Cerebellum (tissue), 4 donors: ENCODE measurements at places on chromosomes 16 and 17. TPM values are rescaled to one million over a fixed set of nuclear protein-coding genes. Genes with fewer than 3 reads are reported as not detected.
A peak's percentile ranks its signal among the peaks of the same experiment; 100 is the strongest.

- DNase-seq = no peak
Measured at GRCh38 chr17:65956814-65957213, 235.1 kb downstream of the CEP112 start.

GRCh38 chr17:9900784-9901183 is 4.3 kb downstream of the RCVRN start:
- no peak for DNase-seq

DNA sequence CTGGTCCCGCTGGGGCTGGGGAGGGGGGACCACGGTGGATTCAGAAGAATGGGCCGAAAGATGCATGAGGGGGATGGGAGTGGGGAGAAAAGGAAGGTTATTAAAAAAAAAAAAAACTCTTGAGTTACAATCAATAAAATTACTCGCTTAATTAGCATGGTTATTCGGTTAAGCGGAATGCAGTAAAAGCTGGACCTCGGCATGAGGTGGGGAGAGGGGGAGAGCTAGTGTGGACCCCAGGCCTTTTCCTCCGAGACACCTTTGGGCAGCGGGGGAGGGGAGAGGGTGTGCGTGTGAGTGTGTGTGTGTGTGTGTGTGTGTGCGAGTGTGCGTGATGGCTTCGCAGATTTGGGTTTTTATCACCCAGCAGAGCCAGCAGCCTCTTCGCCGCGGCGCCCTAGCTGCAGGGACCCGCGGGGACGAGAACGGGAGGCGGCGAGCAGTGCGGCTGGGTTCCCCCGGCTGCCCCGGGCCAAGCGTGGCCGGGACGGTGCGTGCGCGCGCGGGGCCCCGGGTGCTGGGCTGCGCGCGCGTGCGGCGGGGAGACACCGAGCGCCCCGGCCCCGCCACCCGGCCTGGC is 3.7 kb downstream of the BAHCC1 start:
- peak; percentile 53 for DNase-seq

DNA sequence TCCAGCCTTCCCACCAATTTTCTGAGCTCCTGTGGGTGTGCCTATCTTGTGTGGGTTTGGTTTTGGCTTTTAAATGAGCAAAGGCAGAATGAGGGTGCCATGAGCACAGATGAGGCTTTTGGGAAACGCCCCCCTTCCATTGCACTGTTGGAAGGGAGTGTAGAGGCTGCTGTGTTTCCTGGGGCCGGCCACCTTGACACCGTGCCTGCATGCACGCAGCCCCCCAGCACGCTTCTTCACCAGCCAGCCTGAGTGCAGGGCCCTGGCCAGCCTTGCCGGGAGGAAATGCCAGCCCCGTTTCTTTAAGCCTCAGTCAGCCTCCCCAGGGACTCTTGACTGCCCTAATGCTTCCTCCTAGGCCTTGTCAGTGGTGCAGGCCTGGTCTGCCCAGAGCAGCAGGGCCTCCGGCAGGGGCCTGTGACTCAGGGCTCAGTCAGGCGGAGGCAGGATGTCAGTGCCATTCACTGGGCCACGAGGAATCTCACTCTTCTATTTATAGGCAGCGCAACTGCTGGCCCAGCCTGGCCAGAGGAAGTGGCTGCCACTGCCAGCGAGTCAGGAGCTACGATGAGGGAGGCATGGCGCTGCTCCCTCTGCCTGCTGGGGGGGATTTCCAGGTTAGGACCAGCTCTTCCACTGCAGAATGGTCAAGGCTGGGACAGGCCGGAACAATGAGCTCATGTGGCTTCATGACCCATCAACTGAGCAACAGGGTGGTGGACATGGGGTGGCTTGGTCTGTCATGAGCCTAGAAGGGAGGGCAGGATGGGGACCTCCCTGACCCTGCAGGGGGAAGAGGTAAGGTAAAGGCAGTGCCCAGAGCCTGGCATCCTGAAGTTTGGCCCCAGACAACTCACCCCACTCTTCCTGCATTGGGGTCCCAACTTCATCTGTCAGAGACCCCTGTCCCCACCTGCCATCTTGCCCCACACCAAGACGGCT is 205.2 kb downstream of the RAB11FIP4 start:
- DNase-seq = peak; percentile 79

GRCh38 chr17:61750656-61751055 is 112.7 kb downstream of the BRIP1 start:
- DNase-seq = no peak

DNA sequence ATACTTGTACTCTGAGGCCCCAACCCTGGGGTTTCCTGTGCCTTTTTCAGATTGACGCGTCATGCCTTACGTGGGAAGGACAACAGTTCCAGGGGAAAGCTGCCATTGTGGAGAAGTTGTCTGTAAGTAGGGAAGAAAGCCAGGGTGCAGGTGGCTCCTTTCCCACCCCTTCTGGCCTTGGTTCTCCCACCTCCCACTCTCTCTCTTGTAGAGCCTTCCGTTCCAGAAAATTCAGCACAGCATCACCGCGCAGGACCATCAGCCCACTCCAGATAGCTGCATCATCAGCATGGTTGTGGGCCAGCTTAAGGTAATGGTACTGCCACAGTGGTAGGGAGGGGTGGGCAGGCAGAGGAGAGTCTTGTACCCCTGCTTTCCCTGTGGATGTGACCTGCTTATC is 4.6 kb upstream of the EDC4 start:
- no peak for DNase-seq

GRCh38 chr17:32519228-32520103 is 32.7 kb downstream of the CDK5R1 start:
- DNase-seq = peak; percentile 76

GRCh38 chr17:64109400-64109799 is 20.5 kb downstream of the ERN1 start:
- DNase-seq = no peak

DNA sequence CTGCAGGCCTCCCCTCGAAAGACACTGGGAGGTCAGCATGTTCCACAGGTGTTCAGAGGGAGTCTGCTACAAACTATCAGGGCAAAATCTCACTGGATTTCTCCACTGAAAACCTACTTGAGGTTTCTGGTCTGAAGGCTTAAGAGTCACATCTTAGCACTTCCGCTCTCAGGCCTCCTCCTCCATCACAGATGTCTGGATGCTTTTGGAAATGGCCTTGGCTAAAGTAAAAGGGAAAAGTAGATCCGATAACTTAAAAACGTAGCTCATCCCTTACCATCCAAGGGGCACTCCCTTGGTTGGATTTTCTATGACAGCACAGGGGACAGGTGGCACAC is 14.4 kb downstream of the GINS2 start:
- no peak for DNase-seq

DNA sequence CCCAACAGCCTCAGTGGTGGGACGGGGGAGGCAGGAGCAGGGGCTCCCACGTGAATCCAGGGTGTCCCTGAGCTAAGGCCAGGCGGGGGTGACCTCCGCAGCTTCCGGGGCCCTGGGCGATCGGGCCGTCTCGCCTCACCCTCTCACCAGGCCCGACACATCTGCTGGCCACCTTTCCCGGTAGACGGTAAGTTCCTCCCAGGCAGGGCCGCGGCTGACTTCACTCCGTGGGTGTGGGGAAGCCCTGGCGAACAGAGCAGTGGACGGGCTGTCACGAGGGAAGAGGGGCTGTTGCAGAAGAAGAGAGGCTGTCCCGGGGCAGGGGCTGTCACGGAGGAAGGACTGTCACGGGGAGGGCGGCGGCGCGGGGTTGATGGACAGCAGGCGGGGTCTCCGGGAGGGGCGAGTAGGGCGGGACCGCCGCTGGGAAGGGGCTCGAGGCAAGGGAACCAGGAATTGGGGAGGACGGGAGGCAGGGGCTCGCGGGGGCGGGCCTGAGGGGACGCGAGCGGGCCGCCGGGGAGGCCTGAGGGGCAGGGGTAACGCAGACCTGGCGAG is 498 bp downstream of the PKMYT1 start:
- no peak for DNase-seq

DNA sequence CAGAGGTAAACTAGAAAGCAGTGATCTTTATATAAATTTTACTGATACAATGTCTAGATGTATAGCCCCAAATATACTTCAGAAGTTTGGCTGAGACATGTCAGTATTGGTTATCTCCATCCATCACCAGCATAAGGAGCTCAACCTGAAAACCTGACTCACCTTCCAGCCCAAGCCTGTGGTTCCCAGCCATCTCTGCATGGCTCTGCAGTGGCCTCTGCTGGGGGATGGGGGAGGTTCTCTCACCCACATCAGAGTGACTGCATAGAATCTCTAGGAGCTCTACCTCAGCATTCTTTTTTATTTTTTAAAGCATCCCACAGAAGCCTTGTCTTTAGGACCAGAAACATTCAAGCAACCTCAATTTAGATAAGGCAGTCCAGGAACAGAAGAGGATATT is 27.3 kb downstream of the USP7 start:
- peak; percentile 62 for DNase-seq

DNA sequence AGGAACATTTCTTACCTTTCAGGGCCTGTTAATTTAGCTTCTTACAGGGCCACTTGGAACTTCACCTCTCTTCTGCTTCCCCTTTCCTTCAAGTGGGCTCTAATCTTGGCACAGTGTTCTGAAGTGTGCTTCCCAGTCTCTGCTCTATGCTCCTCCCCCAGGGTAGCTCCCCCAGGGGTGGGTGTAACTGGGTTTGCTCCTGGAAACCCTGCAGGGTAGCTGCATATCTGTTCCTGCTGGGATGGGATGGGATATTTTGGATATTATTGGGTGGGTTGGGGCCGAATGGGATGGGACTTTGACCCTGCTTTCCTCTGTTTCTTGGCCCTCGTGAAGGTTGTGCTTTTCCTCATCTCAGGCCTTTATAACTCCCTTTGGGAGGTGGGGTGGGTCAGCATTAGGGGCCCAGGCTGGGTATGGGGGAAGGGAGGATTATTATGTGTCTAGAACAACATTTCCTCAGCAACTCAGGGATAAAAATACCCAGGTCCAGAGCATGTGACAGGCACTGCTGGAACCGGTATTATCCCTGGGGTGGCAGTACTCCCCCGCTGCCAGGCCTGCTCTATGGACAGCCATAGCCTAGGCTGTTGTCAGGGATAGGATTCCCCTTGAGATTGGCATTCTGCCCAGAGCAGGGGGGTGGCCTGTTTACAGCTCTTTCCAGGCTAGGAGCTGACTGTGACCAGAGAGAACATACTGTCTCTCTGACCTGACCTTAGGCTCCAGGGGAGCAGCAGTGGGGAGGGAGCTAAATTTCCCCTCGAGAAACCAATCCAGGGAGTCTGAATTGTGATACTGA is 5.0 kb downstream of the NFE2L1 start:
- DNase-seq = peak; percentile 43

DNA sequence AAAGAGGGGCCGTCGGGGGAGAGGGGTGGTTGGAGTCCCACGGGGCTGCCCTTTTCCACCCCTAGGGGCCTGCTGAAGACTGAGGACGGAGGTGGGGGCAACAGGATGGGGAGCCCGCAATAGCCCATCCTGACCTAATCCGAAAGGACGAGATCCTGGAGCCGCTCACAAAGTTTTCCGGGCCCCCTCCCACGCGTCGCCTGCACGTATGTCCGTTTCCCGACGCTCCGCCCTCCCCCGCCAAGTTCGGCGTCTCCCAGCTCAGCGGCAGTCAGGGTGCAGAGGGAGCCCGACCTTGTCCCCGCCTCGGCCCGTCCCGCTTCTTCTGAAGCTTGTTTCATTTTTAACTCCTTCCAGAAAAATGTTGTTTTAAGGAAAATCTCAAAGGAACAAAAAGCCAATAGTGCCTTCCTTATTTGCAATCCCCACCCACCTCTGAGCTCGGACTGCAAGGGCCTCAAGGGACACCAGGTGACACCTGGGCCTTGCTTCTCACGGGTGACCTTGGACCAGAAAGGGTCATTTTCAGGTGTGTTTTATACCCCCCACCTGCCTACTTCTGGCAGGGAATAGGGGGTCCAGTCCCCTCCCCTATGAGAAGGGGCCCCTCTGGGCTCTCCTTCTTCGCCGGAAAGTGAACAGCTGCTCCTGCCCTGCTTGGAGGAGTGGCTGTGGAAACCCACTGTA is 3.4 kb upstream of the ZNF423 start:
- no peak for DNase-seq

GRCh38 chr16:55737318-55737717 is 81.5 kb downstream of the SLC6A2 start:
- DNase-seq = no peak

GRCh38 chr17:76266244-76266938 is 1.2 kb downstream of the UBALD2 start:
- DNase-seq = no peak

DNA sequence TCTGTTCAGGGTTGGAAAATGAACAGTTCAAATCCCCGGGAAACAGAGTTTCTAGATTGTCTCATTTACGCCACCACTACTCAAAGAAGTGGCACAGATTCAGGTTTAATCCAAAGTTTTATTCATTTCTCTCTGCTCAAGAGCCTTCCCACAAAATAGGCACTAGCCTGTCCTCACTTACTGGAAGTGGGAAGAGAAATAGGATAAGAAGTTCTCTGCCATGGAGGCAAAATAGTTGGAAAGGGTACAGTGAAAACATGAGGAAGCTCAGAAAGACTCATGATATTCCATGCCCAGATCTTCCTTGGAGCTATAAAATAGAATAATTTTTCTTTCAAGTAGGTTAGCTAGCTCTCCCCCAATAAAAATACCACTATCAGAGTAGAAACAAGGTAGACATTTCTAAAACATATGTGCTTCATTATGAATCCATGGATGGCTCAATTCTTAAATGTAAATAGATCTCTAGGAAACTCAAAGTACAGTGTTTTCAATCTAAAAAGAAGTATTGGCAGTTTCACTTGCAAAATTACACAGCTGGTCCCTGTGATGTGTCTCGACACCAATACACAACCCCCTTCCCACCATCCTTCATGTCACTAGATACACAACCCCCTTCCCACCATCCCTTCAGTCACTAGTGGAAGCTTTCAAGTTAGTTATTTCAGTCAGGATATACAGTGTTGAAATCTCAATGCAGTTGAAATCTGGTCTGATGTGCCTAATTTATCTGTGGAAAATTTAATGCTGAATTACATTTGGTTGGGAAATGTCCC is 125.8 kb downstream of the TRIM37 start:
- no peak for DNase-seq

DNA sequence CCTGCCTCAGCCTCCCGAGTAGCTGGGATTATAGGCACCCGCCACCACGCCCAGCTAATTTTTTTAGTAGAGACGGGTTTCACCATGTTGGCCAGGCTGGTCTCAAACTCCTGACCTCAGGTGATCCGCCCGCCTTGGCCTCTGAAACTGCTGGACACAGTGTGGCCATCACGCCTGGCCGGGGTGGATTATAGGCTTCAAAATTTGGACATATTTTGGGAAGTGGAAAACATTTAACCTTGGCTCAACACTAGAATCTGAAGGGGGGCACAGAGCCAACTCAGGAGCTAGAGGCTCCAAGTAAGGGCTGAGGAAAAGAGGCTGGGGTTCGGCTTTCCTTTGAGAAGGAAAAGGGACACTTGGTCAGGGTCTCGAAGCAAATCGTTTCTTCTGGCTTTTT is 2.2 kb upstream of the CDK5R1 start:
- DNase-seq = no peak

GRCh38 chr16:48860341-48860740 is 250.4 kb upstream of the N4BP1 start:
- DNase-seq = no peak

The UQCRC2 gene
- total RNA-seq = 221 TPM

The CORO1A gene
- total RNA-seq = 14.2 TPM

The UTS2R gene
- not detected for total RNA-seq

The MEAK7 gene
- 29.7 TPM for total RNA-seq

The HEXD gene
- total RNA-seq = 17.8 TPM

The CD300E gene
- total RNA-seq = not detected

The TEKT1 gene
- total RNA-seq = 3.2 TPM

The LGALS9B gene
- total RNA-seq = not detected

The BRICD5 gene
- total RNA-seq = 12.3 TPM

The ASGR1 gene
- total RNA-seq = 11.2 TPM

The SRCIN1 gene
- 34.7 TPM for total RNA-seq

The GABARAPL2 gene
- 62.2 TPM for total RNA-seq

The ASB16 gene
- not detected for total RNA-seq

The PRSS36 gene
- 1.6 TPM for total RNA-seq

The CCL22 gene
- not detected for total RNA-seq

The TPSB2 gene
- not detected for total RNA-seq

The PLA2G10 gene
- total RNA-seq = not detected

The KRT39 gene
- not detected for total RNA-seq
